ENCODE measurements at places on chromosomes 1 and 21.

DNA sequence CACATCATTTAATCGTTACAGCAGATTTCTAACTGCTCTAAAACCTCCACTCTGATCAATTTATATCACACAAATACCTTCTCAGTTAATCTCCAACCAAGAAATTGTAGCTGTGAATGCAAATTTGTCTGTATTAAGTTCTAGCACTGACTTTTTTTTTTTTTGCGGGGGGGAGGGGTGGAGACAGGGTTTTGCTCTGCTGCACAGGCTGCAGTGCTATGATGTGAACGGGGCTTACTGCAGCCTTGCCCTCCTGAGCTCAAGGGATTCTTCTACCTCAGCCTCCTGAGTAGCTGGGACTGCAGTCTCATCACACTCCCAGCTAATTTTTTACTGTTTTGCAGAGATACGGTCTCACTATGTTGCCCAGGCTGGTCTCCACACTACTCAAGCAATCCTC lies 163.6 kb downstream of the RERE start:
- DNase-seq, result no peak

DNA sequence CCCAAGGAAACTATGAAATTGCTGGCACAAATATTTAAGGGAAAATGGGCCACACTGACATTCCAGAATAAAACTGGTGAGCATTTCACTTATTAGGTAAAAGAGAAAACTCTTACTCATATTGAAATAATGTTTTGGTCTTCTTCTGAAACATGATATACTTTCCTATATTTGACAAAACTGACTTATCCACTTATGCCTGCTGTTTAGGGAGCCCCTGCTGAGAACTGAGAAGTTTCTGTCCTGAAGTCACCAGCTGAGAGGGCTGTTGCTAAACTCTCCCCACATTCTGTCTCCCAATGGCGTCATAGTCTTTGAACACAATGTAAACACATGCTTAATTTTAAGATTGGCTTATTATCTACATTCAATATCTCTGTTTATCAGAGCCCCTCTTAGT lies 46.8 kb upstream of the ZC3H11B start:
- no peak for DNase-seq

DNA sequence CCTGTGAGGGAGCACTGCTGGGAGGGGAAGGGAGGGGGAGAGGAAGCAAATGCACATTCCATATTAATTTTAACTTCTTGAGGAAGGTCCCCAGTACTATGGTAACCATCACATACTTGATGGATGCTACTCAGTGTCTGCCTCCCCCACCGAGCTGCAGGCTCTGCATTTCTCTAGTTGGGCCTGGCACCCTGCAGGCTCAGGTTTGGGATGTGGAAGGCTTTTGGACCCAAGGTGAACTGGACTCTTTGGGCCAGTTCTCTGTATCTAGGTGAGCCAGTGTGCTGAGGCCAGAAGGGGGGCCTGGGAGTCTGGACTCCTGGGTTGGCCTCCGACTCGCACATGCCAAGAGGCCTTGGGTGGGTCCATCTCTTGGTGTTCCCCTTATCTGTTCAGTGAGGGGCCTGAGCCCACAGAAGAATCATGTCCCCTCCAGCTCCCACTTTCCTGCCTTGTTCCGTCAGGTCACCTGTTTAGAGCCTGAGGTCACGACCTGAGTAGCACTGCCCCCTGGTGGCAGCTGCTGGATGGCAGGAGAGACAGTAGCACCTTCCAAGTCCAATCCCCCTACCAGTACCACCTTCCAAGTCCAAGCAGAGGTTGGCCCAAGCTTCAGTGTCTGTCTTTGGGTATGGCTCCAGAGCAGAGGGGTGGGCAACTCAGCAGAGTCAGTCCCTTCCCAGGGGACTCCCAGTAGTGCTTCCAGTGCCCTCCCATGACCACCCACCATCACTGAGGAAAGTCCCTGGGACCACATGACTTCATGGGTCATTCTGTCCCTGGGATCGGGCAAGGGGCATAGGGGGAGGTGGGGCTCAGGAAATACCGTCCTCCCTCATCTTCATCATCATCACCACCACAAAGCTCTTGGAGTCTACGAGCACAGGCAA lies 241.8 kb downstream of the TRABD2B start:
- DNase-seq, result no peak

DNA sequence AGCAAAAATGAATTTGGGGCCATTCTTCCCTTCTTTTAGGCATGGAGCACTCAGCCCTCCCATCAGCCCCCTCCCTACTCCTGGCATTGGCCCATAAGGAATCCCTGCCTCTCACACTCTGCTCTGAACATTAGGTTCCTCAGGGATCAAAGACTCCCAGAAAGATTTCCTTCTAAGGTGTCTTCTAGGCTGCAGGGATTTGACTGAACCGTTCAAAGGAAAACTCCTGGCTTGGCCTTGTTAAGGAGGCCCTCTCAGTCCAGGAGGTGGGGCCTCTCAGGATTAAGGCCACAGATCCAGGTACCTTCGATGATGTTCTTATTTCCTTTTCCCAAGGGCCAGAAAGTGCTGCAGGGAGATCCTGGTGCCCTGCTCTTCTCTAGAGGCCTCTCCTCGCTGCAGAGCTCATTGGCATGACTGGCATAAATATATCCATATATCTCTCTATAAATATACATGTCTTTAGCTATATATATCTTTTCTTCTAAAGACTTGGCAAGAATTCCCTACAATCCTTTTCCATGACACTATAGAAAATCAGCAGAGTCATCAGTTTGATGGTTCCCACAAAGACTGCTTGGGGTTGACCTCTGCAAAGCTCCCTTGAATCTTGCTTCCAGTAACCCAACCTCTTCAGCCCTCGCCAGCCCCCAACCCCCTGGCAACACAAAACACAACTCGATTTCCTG lies 59.1 kb downstream of the PLXNA2 start:
- no peak for DNase-seq

DNA sequence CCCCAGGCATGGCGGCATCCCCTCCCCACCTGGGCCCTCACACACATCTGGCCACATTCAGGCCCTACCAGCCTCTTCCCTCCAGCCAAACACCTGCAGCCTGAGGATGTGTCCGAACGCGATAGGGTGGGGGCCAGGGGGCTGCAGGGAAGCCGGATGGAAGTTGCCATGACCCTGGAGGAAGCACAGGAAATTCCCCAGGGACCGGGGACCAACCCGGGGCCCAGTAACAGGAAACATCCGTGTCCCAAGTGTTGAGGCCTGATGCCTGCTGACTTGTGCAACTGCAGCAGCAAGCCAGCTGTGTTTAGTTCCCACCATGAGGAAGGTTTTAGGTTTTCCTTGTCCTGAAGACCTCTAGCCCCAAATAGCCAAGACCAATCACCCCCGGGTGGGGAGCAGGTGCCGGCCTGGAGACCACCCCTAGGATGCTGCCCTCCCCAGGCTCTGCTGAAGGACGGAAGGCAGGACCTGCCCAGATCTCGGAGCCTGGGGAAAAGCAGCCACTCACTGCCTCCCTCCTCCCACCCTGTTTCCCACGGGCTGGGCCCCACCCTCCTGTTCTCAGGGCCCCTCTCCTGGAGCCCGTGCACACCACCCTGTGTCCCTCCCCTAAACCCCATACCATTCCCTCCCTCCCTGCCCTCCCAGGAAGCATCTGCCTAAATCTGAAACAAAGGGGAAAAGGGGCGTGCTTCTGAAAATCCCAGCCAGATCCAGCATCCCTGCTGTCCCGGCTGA lies 29.8 kb downstream of the MEGF6 start:
- no peak for DNase-seq

DNA sequence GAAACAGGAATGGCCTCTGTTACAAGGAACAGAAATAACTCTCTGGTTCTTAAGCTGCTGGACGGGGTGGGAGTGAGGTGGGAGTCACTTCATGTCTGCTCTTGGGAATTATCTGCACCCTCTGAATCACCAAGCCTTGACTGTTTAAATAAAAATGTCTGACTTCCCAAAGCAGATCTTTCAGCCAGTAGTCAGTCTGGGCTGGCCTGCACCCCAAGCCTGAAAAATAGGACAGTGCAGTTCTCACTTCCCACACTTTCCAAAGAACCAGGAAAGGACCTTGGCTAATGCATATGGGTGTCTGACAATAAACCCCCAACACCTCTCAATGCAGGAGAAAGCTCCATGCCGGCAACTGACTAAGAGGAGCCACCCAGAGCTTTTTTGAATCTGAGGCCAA lies 796 bp downstream of the S100A7 start:
- DNase-seq, result no peak

DNA sequence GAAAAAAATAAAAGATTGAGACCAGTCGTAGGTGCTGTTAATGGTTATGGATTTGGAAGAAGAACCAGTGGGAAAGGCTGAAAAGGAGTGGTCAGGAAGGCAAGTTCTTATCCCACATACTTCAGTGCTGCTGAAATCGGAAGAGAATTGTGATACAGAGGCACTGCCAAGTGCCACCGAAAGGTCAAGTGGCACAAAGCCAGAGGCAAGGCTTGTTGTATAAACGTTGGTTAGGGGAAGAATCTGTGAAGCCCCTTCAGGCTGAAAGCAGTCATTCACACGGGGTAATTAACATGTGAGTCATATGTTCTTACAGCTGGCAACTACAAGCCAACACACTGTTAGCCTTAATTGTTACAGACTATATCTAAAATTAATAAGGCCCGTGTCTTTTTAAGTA lies 48.8 kb downstream of the ZBTB40 start:
- DNase-seq, result no peak

DNA sequence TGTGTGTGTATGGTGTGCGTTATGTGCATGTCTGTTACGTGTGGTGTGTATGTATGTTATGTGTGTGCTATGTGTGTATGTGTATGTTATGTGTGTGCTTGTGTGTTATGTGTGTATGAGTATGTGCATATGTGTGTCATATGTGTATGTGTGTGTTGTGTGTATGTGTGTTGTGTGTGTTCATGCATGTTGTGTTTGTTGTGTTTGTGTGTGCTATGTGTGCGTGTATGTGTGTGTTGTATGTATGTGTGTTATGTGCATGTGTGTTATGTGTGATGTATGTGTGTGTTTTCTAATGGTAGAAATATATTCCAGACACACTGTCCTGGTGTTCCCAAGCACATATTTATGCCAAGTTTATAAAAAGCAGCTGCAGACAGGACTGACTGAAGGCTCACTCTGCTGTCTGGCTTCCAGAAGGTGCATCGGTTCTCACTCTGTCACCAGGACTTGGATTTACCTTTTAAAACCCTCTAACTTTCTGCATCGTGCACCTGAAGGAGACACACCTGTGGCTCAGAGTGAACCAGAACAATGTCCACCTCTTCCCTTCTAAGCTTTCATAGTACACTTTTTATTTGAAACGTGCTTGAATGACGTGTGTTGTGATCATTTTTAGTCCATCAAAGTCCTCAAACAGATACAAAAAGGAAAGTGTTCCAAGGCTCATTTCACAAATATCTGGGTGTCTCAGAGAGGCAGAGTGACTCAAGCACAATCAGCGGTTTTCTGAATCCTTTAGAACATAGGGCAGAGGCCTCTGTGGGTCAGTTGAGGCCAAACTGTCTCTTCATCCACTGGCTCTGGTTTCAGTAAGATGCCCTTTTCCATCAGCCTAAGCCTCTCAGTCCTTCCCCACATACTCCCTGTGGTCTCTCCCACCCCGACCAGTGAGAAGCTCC lies 49.9 kb downstream of the TOMM20 start:
- DNase-seq, result no peak

GRCh38 chr1:116971965-116972673 lies 29.4 kb upstream of the CD101 start:
- no peak for DNase-seq

DNA sequence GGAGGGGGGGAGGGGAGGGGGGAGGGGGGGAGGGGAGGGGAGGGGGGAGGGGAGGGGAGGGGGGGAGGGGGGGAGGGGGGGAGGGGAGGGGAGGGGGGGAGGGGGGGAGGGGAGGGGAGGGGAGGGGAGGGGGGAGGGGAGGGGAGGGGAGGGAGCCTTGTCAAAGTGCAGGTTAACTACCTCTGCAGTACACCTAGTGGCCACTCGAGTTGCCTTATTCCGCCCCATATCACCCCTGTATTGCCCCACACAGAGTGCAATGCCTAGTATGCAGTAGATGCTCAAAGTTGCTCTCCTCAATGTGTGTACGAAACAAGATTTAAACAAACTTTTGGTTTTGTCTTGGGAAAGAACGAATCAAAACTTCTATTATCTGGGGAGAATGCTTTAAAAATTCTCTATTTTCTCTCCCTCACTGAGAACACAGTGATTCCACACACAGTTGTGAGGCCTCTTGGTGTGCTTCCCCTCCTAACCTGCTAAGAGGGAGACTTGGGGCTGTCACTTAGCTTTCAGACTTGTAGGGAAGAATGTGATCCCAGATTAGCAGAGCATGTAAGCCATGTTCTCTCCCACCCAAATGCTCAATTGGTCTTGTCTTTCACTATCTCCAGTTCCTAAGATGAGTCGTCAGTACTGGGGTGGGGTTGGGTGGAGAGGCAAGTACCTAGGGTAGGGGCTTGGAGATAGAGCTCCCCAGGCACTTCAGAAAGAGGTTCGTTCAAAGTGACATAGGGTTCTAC lies 79.7 kb upstream of the MAP10 start:
- no peak for DNase-seq

DNA sequence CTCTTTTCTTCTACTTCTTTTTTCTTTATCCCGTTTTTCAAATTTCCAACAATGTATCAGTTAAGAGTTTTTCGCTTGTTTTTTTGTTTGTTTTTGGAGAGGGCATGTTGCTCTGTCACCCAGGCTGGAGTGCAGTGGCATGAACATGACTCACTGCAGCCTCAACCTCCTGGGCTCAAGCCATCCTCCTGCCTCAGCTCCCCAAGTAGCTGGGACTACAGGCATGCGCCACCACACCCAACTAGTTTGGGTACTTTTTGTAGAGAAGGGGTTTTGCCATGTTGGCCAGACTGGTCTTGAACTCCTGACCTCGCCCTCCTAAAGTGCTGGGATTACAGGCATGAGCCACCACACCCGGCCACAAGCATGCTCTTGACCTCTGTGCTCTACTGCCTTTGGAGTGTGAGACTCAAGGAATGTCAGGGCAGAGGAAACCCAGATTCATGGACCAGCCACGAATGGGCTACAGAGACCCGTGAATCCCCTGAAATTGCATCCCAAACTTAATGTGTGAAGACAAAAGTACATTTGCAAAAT lies 65.1 kb upstream of the HSD17B7 start:
- no peak for DNase-seq

GRCh38 chr1:180213401-180214170 lies 16.5 kb upstream of the LHX4 start:
- no peak for DNase-seq

DNA sequence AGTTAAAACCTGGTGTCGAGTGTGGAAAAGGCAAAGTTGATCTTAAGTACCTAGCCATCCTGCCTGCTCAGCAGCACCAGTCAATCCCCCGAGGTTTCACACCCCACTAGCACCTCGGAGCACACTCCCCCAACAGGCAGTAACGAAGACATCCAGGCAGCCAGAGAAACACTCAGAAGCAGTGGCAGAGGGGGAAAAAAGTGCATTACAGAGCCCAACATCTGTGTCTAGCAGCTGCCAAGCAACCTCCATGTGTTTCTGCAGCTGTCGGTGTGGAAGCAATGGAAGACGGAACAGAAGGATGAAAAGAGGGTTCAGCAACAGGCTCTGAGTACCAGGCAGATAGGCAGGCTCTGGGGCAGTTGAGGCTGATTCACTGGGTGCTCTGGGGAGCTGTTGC lies 73.4 kb upstream of the PROX1 start:
- no peak for DNase-seq
